NCI-H2171 (cell line): ENCODE measurements at places on chromosomes 6 and 20.

GRCh38 chr6:136226674-136227377, 23.3 kb downstream of the MTFR2 start:
- no peak for DNase-seq

DNA sequence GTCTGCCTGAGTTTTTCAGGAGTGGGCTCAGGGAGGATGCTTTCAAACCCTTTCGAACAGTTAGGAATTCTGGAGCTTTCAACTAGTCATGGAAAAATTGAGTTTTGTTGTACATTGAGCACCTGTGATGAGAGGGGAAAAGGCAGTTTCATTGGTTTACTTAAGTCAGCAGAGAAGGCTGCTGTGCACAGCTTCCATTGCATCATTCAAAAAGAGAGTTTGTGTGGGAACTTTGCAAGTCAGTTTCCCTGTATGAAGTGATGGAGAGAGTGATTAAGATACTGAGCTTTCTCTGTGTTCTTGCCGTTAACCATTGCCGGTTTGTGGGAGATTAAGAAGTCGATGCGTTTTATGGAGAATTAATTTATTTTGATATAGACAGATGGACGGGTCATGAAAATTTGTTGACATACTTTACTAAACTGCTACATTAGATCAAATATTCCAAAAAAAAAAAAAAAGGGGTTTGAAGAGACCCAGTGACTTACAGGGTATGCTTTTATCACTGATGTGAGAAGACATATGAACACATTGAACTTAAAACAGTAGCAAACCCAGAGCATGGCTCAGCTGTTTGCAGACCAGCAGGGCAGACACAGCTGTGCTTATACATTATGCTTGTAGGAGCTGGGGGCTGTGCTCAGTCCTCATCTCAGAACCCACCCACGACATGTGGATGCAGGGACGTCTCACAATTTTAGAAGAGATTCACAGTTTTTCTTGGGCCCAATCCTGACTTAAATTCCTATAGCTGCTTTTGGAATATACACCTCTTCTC, 234.1 kb downstream of the SOX4 start:
- no peak for DNase-seq

DNA sequence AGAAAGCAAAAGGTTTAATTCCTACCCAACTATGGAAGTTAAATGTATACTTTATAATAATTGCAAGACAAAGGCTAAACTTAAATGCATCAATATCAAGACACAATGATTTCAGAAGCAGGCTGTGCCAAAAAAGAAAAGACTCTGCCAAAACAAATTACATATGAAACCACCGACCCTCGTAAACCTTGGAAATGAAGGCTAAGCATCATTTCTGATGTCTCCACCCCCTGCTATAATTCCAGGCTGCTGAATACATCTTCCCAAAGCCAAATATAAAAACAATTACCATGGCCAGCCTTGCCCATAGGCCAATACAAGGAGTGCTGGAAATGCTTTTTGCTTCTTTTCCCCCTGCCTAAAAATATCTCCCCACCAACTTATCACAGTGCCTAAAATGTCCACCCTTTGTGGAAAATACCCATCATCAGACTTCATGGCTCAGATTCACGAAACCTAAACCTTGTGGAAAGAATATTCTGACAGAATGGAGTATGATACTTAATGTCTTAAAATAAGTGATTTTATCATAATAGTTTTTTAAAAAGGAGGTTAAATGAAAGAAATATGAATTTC, 37.4 kb downstream of the RCAN2 start:
- no peak for DNase-seq

GRCh38 chr6:112193117-112193516, 61.2 kb downstream of the LAMA4 start:
- no peak for DNase-seq
